ENCODE measurements at places on chromosomes 7 and 10. TPM values are rescaled to one million over a fixed set of nuclear protein-coding genes. Genes with fewer than 3 reads are reported as not detected.

HTRA1 gene
- polyA plus RNA-seq: 2.2 TPM

DNA sequence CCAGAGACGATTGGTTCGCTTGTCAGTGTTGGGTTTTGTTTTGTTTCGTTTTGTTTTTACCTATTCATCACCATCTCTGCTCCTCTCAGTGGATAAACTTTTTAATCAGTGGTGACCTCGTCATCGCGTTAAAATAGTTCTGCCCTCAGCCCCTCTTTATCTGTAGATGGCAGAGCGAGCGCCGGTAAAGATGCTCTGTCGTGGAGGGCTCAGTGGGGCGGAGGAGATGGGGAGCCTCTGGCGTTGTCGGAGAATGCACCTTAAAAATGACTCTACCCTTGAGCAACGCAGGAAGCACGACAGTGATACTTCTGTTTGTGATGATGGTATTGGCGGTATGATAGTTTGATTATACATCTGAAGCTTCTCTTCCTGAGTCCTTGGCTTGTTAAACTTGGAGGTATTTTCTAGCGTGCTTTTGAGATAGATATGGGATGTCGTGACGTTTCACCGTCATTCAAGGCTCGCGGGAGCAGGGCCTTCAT lies 554 bp downstream of the CSGALNACT2 start:
- peak overlapping the region; percentile 99 for H3K4me3 ChIP-seq
- no peaks in the 10 kb centered on the region for H3K36me3 ChIP-seq
- no peaks in the 10 kb centered on the region for H3K27me3 ChIP-seq
- peak; percentile 69 for DNase-seq
- peak overlapping the region; percentile 98 for H3K27ac ChIP-seq
- peaks cover 82% of the 10 kb centered on the region for H3K4me1 ChIP-seq

DNA sequence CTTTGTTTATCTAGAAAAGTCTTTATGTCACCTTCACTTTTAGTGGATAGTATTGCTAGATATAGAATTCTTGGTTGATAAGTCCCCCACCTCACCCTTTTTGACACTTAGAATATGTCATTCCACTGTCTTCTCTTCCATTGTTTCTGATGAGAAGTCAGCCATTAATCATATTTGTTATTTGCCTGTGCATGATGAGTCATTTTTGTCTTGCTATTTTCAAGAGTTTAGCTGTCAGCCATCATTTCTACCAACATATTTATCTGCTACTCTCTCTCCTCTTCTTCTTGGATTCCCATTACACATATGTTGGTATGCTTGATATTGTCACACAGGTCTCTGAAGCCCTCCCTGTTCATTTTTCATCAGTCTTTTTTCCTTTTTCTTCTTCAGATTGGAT lies 160.8 kb upstream of the TCF7L2 start:
- H3K4me3 ChIP-seq: no peak overlapping the region
- no peak for DNase-seq
- H3K27ac ChIP-seq: no peak overlapping the region
- no peaks in the 10 kb centered on the region for H3K36me3 ChIP-seq
- H3K4me1 ChIP-seq: no peaks in the 10 kb centered on the region

DNA sequence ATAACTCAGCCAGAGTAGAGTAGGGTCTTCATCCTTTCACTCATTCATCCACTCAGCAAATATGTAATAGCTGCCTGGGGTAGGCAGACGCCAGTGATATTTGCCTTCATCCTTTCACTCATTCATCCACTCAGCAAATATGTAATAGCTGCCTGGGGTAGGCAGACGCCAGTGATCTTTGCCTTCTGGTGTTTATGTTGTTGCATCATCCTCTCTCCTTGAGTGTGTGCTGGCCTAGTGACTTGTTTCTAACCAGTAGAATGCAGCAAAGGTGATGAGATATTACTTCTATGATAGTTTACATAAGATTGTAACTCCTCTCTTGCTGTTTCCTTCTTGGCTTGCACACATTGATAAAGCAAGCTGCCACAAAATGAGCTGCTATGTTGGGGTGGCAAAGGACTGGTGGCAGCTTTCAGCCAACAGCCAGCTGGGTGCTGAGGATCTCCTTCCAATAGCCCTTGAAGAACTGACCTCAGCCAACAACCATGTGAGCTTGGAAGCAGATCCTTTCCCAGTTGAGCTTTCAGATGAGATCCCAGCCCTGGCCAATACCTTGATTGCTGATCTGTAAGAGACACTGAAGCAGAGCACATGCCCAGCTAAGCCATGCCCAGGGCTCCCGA lies 23.2 kb upstream of the MTPN start:
- H3K4me3 ChIP-seq: no peak overlapping the region
- no peak for DNase-seq
- no peaks in the 10 kb centered on the region for H3K4me1 ChIP-seq
- no peak overlapping the region for H3K27ac ChIP-seq
- H3K36me3 ChIP-seq: no peaks in the 10 kb centered on the region
- no peaks in the 10 kb centered on the region for H3K27me3 ChIP-seq

GRCh38 chr10:72567889-72568640 lies 57.8 kb downstream of the MICU1 start:
- H3K4me1 ChIP-seq: peaks cover 26% of the 10 kb centered on the region
- H3K36me3 ChIP-seq: peaks cover 17% of the 10 kb centered on the region
- peak overlapping the region; percentile 52 for H3K27ac ChIP-seq
- peak; percentile 15 for DNase-seq
- H3K4me3 ChIP-seq: no peak overlapping the region
- no peaks in the 10 kb centered on the region for H3K27me3 ChIP-seq
